ENCODE measurements at places on chromosomes 7 and 10. TPM values are rescaled to one million over a fixed set of nuclear protein-coding genes. Genes with fewer than 3 reads are reported as not detected.

Gene GFRA1
- polyA plus RNA-seq: 0.02 TPM

Gene FAM13C
- polyA plus RNA-seq: 0.40 TPM

Gene NCF1
- polyA plus RNA-seq: 0.29 TPM

Gene NUTM2E
- polyA plus RNA-seq: not detected

Gene OR2A2
- not detected for polyA plus RNA-seq

Gene GJD4
- not detected for polyA plus RNA-seq

Gene IFIT3
- 2.2 TPM for polyA plus RNA-seq

Gene PPP1R3A
- not detected for polyA plus RNA-seq

Gene JAZF1
- 2.4 TPM for polyA plus RNA-seq

Gene GIMAP5
- not detected for polyA plus RNA-seq

Gene POLR3A
- 12.5 TPM for polyA plus RNA-seq

Gene AZGP1
- polyA plus RNA-seq: 0.14 TPM

All from mammary epithelial cell (primary cell).